ENCODE measurements at places on chromosomes 7 and 10. TPM values are rescaled to one million over a fixed set of nuclear protein-coding genes. Genes with fewer than 3 reads are reported as not detected.

DNA sequence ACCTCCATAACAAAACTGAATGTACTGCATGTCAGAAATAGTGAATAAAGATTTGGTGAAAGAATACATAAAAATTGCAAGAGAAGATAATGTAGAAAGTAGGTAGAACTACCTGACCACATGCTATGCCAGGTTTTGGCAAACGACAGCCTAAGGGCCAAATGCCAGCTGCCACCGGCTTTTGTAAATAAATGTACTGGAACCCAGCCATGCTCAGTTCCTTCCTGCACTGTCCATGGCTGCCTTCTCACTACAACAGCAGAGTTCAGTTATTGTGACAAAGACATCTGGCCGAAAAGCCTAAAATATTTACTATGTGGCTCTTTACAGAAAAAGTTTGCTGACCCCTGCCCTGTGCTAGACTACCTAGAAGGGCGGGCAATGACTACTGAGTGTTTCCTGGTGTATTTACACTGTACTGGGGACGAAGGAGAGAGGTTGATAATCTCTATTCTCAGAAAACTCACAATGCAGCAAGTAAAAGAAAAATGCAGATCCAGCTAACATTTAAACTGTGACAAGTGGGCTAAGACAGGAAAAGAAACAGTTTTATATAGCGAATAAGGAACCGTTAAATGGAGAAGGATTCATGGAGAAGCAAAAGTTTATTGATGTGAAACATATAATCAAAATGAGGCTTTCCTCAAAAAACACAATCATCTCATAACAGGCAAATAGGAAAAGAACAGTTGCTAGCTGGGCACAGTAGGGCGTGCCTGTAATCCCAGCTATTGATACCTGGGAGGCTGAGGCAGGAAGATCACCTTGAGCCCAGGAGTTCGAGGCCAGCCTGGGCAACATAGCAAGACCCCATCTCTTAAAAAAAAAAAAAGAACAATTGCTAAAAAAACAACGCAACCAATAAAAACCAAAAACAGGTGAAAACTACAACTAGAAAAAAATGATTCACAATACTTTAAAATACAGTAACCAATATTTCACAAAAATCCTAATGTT, 13.7 kb downstream of the KIN start:
- H3K27ac ChIP-seq: no peak overlapping the region
- peaks cover 43% of the 10 kb centered on the region for H3K36me3 ChIP-seq
- H3K27me3 ChIP-seq: no peaks in the 10 kb centered on the region
- no peaks in the 10 kb centered on the region for H3K4me1 ChIP-seq
- no peak for DNase-seq

- H3K27ac ChIP-seq: no peak overlapping the region
- no peaks in the 10 kb centered on the region for H3K27me3 ChIP-seq
- H3K4me1 ChIP-seq: peaks cover 3% of the 10 kb centered on the region
- peak; percentile 52 for DNase-seq
- peaks cover 27% of the 10 kb centered on the region for H3K36me3 ChIP-seq
- no peak overlapping the region for H3K4me3 ChIP-seq
Measured at GRCh38 chr7:129213828-129214227, 11.0 kb upstream of the AHCYL2 start.

DNA sequence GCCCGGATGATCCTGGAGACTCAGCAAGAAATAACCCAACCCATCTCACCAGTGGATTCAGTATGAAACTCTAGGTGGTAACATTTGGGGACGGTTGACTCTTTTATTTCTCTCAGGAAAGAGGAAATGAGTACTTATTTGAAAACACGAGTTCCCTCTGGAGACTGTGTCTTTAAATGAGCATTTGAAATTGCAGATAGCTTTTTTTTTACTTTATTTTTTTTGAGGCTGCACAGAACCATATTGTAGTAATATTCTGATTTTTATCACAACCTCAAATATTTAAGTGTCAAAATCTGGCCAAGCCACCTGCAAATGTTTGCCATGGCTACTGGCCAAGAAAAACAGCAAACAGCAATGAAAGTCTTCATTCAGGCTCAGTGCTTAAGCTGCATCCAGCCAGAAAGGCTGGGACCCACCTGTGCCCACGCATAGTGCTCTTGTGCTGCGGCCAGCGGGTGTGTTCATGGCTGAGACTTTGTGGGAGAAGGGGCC, 160.8 kb downstream of the CREB5 start:
- no peaks in the 10 kb centered on the region for H3K27me3 ChIP-seq
- no peak overlapping the region for H3K27ac ChIP-seq
- H3K4me3 ChIP-seq: no peak overlapping the region

DNA sequence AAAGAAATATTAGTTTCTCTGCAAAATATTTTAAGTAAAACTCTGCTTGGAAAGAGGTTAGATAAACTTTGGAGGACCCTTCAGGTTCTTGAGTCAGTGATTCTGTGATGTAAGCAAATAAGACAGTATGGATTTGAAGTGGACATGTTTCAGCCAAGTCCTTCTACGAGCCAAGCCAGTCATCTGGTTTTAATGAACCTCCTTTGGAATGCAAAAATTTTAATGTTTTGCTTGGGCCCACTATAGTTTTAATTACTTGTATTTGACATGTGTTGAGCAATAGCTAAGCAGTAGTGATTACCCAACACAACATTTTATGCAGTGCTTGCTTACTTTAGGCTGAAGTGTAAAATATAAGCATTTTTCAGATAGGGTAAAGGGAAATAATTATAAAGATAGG, 296.3 kb upstream of the SEMA3D start:
- no peak overlapping the region for H3K4me3 ChIP-seq
- no peak for DNase-seq

DNA sequence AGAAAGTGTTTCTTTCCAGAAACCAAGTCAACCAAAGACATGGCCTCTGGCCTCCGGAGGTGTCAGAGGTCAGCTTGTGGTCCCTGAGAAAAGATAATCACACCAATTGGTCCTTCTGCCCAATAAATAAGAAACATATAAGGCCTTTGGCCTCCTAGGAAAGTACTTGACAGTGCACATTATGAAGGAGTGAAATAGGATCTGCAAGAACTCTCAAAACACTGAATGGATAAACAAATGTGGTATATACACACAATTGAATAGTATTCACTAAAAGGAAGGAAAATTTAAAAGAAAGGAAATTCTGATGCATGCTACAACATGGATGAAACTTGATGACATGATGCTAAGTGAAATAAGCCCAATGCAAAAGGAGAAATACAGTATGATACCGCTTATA, 35.4 kb upstream of the NRF1 start:
- H3K4me1 ChIP-seq: no peaks in the 10 kb centered on the region
- H3K27ac ChIP-seq: no peak overlapping the region
- no peaks in the 10 kb centered on the region for H3K27me3 ChIP-seq
- no peak overlapping the region for H3K4me3 ChIP-seq
- H3K36me3 ChIP-seq: no peaks in the 10 kb centered on the region
- DNase-seq: no peak

AKR1C4 gene
- not detected for total RNA-seq

RBP3 gene
- total RNA-seq: not detected

Measured in sigmoid colon (tissue), 7 donors.